CD4-positive, CD25-positive, alpha-beta regulatory T cell (primary cell): ENCODE measurements at places on chromosomes 5 and 9. TPM values are rescaled to one million over a fixed set of nuclear protein-coding genes. Genes with fewer than 3 reads are reported as not detected.

Gene ZNF618
- total RNA-seq: 0.86 TPM

Gene ARHGAP26
- total RNA-seq: 40.5 TPM

Gene GFI1B
- 3.3 TPM for total RNA-seq

Gene LOX
- total RNA-seq: 0.25 TPM

Gene EIF4E1B
- not detected for total RNA-seq

Gene WDR5
- 19.3 TPM for total RNA-seq

Gene DCTN4
- 85.8 TPM for total RNA-seq

- DNase-seq: no peak
- H3K27me3 ChIP-seq: peaks cover 2% of the 10 kb centered on the region
- H3K27ac ChIP-seq: no peak overlapping the region
- H3K4me1 ChIP-seq: no peaks in the 10 kb centered on the region
- no peak overlapping the region for H3K4me3 ChIP-seq
- H3K36me3 ChIP-seq: no peaks in the 10 kb centered on the region
These were observed 41.6 kb downstream of the MAMDC2 start for GRCh38 chr9:70085241-70085640.

DNA sequence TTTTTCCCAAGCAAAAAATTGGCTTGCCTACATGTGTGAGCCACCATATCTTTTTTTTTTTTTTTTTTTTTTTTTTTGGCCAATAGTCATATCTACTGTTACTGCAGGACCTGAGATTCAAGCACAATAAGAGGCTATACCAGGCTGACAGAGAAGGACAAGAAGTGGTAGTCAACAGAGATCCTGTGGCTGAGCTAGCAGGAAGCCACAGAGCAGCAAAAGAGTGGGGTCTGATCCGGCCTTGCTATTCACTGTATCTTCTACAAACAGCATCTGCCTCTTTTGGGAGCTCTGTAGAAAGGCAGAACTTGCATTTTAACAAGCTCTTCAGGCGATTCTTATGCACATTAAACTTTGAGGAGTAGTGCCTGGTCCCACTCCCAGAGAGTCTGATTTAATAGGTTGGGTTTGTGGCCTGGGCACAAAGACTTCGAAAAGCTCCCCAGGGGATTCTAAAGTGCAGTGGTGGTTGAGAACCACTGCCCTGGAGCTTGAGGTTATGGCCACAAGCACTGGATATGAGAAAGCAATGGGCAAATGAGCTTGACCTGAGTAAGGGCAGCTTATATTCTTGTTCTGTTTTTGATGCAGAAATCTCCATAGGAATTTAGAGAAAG, 162.8 kb downstream of the PIK3R1 start:
- no peak overlapping the region for H3K4me3 ChIP-seq
- no peak overlapping the region for H3K27ac ChIP-seq
- peaks cover 2% of the 10 kb centered on the region for H3K27me3 ChIP-seq
- no peaks in the 10 kb centered on the region for H3K36me3 ChIP-seq
- no peak for DNase-seq
- no peaks in the 10 kb centered on the region for H3K4me1 ChIP-seq

GRCh38 chr5:149012350-149012749, 50.5 kb downstream of the SH3TC2 start:
- H3K27me3 ChIP-seq: no peaks in the 10 kb centered on the region
- H3K4me1 ChIP-seq: no peaks in the 10 kb centered on the region
- H3K36me3 ChIP-seq: no peaks in the 10 kb centered on the region
- H3K4me3 ChIP-seq: no peak overlapping the region

DNA sequence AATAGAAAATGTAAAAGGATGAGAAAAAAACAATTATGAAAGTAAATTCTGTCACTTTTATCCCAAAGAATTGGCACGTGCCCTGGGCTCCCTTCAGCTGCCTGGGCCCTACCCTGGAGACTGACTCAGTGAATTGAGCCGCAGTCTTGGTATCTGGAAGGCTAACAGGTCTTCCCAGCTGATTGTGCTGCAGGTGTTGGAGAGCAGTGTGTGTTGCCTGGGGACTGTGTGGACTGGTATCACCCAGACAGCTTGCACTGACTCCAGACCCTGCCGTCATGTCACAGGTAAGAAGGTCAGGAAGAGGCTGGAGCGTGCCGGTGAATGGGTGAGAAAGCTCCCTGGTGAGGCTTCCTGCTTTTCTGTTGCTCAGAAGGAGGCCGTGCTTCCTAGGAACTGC, 83.3 kb downstream of the AOPEP start:
- H3K27ac ChIP-seq: no peak overlapping the region
- H3K27me3 ChIP-seq: no peaks in the 10 kb centered on the region
- no peak for DNase-seq
- no peak overlapping the region for H3K4me3 ChIP-seq

- no peaks in the 10 kb centered on the region for H3K27me3 ChIP-seq
- H3K36me3 ChIP-seq: no peaks in the 10 kb centered on the region
- H3K27ac ChIP-seq: no peak overlapping the region
These were observed 21.0 kb downstream of the CSF1R start for GRCh38 chr5:150065346-150065745.

GRCh38 chr5:96807075-96807654, 580 bp downstream of the ERAP1 start:
- peak overlapping the region; percentile 90 for H3K4me3 ChIP-seq
- no peak for DNase-seq
- H3K27ac ChIP-seq: peak overlapping the region; percentile 94
- H3K27me3 ChIP-seq: no peaks in the 10 kb centered on the region
- peaks cover 15% of the 10 kb centered on the region for H3K36me3 ChIP-seq
- H3K4me1 ChIP-seq: peaks cover 55% of the 10 kb centered on the region

GRCh38 chr9:75938946-75939345, 48.5 kb downstream of the PCSK5 start:
- no peaks in the 10 kb centered on the region for H3K4me1 ChIP-seq
- H3K36me3 ChIP-seq: no peaks in the 10 kb centered on the region
- no peaks in the 10 kb centered on the region for H3K27me3 ChIP-seq
- no peak overlapping the region for H3K27ac ChIP-seq

DNA sequence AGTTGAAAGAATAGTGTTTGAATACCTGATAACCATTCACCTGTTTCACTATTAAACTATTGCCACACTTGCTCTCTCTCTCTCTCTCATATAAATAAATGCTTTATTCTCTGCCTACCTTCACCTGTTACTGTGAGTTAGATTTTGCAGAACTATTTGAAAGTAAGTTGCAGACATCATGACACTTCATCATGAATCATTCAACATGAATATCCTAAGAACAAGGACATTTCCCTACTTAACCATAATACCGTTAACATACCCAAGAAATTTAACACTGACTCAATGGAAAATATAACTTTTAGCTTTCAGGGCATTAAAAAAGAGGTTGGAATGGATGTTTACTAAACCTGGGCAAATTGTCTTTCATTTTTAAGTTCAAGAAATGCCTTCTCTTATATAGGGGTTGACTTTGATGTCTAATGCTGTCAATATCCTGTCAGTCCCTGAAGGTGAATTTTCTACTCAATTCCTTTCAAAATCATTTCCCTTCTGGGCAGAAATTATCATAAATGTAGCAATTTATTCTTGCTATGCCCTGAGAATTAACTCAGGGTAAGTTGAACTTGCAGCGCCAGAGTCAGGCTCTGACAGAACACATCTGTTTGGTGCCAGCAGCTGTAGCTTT, 582.6 kb upstream of the TLE4 start:
- no peaks in the 10 kb centered on the region for H3K27me3 ChIP-seq
- no peak for DNase-seq
- H3K4me1 ChIP-seq: no peaks in the 10 kb centered on the region
- H3K4me3 ChIP-seq: no peak overlapping the region

- peaks cover 17% of the 10 kb centered on the region for H3K4me1 ChIP-seq
- no peak overlapping the region for H3K4me3 ChIP-seq
- no peaks in the 10 kb centered on the region for H3K36me3 ChIP-seq
- no peak for DNase-seq
These were observed 12.5 kb upstream of the EXOSC2 start for GRCh38 chr9:130680836-130681768.

DNA sequence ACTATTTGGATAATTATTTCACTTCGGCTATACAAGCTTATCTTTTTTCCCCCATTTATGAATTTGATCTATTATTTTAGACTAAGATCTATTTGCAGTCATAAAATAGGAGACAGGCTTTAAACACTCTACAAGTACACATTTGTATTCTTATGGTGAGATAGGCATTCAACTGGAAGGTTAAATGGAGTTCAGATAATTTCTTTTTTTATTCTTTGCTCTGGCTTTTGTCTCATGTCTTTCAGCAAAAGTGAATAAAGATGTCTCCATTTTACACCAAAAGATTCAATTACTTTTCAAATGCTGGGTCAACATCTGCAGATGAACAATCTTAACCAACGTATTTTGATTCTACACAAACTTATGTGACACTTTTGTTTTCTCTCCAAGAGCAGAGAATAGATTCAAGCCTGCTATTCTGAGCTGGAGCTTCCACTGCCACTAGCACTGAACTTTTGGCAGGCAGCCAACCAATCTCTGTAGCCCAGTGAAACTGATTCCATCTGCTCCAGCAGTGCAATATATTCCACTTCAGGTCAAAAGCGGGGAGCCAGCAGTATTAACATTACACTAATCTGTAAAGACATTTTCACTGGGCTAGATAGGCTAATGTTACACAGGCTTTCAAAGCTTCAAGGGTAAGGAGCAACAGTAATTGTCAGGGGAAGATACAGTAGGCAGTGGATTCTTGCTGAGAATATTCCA, 452.0 kb upstream of the ZNF608 start:
- H3K27ac ChIP-seq: no peak overlapping the region
- H3K4me1 ChIP-seq: no peaks in the 10 kb centered on the region
- no peak for DNase-seq
- no peaks in the 10 kb centered on the region for H3K36me3 ChIP-seq

- no peaks in the 10 kb centered on the region for H3K27me3 ChIP-seq
- H3K27ac ChIP-seq: no peak overlapping the region
- H3K4me1 ChIP-seq: no peaks in the 10 kb centered on the region
- no peaks in the 10 kb centered on the region for H3K36me3 ChIP-seq
- no peak overlapping the region for H3K4me3 ChIP-seq
- no peak for DNase-seq
These were observed 39.6 kb downstream of the SH3PXD2B start for GRCh38 chr5:172414531-172415361.

DNA sequence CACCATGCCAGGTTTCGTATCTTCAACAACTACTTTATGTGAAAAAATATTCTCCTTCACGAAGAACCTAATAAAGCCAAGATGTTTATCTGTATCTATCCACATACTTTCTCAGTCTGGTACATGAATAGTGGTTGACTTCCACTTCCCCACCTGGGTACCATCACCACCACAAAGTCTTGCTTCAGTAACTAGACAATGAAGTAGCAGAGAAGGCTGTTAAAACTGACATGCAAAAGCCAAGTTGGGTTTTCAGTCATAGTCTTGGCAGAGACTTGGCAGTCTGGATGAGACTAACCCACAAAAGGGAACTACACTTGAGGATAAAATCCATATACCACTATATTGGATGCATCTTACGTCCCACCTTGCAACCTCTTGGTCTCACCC, 5.0 kb downstream of the P4HA2 start:
- H3K27ac ChIP-seq: no peak overlapping the region
- no peak overlapping the region for H3K4me3 ChIP-seq
- peaks cover 2% of the 10 kb centered on the region for H3K4me1 ChIP-seq
- no peak for DNase-seq
- no peaks in the 10 kb centered on the region for H3K36me3 ChIP-seq
- peaks cover 4% of the 10 kb centered on the region for H3K27me3 ChIP-seq

DNA sequence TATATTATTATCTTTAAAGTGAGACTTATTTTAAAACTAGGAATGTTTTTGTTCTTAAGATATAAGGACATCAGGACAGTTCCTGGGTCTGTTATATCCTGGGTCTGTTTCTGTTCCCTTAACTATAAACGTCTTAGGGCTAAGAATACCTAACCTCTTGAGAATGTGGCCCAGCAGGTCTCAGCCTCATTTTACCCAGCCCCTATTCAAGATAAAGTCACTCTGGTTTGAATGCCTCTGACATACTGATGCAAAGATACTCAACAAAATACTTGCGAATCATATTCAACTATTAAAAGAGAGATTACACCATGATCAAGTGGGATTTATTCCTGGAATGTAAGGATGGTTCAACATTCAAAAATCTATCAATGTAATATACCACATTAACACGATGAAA, 51.0 kb downstream of the STK10 start:
- H3K27me3 ChIP-seq: no peaks in the 10 kb centered on the region
- H3K4me1 ChIP-seq: peaks cover 37% of the 10 kb centered on the region
- peak overlapping the region; percentile 14 for H3K27ac ChIP-seq
- peaks cover 38% of the 10 kb centered on the region for H3K36me3 ChIP-seq
- no peak for DNase-seq

- no peak overlapping the region for H3K27ac ChIP-seq
- peaks cover 9% of the 10 kb centered on the region for H3K4me1 ChIP-seq
- DNase-seq: no peak
- no peaks in the 10 kb centered on the region for H3K36me3 ChIP-seq
- peak overlapping the region; percentile 6 for H3K4me3 ChIP-seq
- no peaks in the 10 kb centered on the region for H3K27me3 ChIP-seq
These were observed 180.4 kb upstream of the ANKRD55 start for GRCh38 chr5:56413546-56413945.

- H3K27ac ChIP-seq: no peak overlapping the region
- H3K27me3 ChIP-seq: no peaks in the 10 kb centered on the region
- no peak for DNase-seq
- H3K36me3 ChIP-seq: no peaks in the 10 kb centered on the region
These were observed 50.1 kb downstream of the ADAMTS2 start for GRCh38 chr5:179294891-179295777.

GRCh38 chr5:176426876-176427275, 10.5 kb upstream of the CLTB start:
- no peaks in the 10 kb centered on the region for H3K36me3 ChIP-seq
- H3K4me1 ChIP-seq: peaks cover 3% of the 10 kb centered on the region
- no peak overlapping the region for H3K27ac ChIP-seq

- H3K4me3 ChIP-seq: no peak overlapping the region
- H3K27ac ChIP-seq: no peak overlapping the region
- no peaks in the 10 kb centered on the region for H3K36me3 ChIP-seq
- DNase-seq: no peak
- no peaks in the 10 kb centered on the region for H3K27me3 ChIP-seq
- H3K4me1 ChIP-seq: no peaks in the 10 kb centered on the region
These were observed 254.2 kb downstream of the CWC27 start for GRCh38 chr5:65022932-65023331.
